ENCODE measurements at places on chromosomes 6 and 20. TPM values are rescaled to one million over a fixed set of nuclear protein-coding genes. Genes with fewer than 3 reads are reported as not detected.
A peak's percentile ranks its signal among the peaks of the same experiment; 100 is the strongest.

VSX1 gene
- total RNA-seq = not detected

PCSK2 gene
- total RNA-seq = not detected

SLX4IP gene
- 4.5 TPM for total RNA-seq

ZNF165 gene
- total RNA-seq = 0.30 TPM

MUC21 gene
- total RNA-seq = not detected

EDN3 gene
- total RNA-seq = not detected

EGFL8 gene
- total RNA-seq = 13.6 TPM

MCM8 gene
- 14.4 TPM for total RNA-seq

RIPOR3 gene
- not detected for total RNA-seq

CDH22 gene
- not detected for total RNA-seq

DNA sequence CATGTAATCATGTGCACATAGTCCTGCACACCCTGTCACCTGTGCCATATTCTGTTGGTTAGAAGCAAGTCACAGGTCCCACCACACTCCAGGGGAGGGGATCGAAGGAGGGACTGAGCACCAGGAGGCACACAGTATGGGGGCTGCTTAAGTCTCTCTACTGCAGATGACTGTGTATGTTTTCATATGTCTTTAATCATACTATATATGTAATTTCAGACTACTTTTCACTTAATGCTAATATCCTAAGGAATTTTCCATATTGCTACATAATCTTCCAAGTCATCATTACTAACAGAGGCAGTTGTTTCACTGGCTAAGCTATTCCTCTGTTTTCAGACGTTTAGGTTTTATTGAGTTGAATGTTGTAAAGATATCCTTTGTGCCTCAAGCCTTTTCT is 10.8 kb downstream of the EFCAB8 start:
- H3K4me1 ChIP-seq = no peaks in the 10 kb centered on the region
- H3K36me3 ChIP-seq = no peaks in the 10 kb centered on the region
- H3K27me3 ChIP-seq = no peaks in the 10 kb centered on the region
- no peak for DNase-seq
- no peak overlapping the region for H3K4me3 ChIP-seq

DNA sequence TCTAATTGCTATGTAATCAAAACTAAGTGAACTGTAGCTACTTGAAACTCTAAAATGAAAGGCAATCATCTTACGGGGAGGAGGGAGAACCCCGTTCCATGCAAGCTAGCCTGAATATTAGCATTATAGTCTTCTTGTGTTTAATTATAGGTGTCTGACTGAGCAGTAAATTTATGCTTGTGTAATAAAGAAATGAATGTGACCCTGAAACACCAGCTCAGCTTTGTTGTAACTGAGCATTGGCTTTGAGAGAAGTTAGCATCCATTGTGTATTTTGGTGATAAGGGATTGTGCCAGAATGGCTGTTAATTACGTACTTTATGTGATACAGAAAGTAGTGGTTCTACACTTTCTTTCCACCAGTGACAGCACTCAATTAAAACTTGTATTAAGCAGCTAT is 86.9 kb downstream of the QKI start:
- H3K4me3 ChIP-seq = no peak overlapping the region
- H3K4me1 ChIP-seq = no peaks in the 10 kb centered on the region
- H3K27me3 ChIP-seq = no peaks in the 10 kb centered on the region
- no peak overlapping the region for H3K27ac ChIP-seq
- no peaks in the 10 kb centered on the region for H3K36me3 ChIP-seq

GRCh38 chr6:14665827-14666724 is 548.5 kb downstream of the CD83 start:
- H3K4me1 ChIP-seq = no peaks in the 10 kb centered on the region
- no peaks in the 10 kb centered on the region for H3K27me3 ChIP-seq
- no peak for DNase-seq
- H3K4me3 ChIP-seq = no peak overlapping the region
- no peak overlapping the region for H3K27ac ChIP-seq
- H3K36me3 ChIP-seq = no peaks in the 10 kb centered on the region

DNA sequence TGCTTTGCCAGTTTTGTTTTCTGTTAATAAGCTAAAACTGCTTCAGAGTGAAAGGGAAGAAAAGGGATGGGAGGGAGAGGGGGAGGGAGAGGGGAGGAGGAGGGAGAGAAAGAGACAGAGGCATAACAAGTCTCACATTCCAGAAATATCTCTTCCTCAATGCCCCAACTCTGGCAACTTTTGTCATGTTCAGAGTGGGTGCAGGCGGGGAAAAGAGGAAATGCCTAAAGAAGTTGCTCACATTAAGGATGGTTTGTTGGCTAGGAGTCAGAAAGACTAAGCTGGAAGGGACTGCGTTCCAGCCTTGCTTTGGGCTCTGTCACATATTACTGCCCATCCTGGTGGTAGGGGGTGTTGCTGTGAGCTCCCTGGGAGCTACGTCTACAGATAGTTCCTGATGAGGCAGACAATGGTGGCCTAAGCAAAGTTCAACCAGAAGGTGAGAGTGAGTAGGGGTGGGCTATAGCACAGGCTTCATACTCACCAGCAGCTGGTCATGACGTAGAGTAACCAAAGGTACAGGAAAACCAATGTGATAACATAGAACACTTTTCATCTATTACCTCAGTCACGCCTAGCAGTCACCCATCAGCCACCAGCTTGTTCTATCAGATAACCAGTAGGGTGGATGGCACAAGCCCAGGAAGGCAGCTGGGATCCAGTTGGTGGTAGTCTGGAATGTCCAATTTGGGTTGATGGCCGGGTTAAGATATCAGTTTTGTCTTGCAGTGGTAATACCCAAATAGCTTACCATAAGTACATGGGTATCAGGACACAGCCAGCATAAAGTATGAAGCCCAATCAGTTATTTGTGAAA is 2.1 kb downstream of the TSPYL4 start:
- no peaks in the 10 kb centered on the region for H3K36me3 ChIP-seq
- peaks cover 53% of the 10 kb centered on the region for H3K4me1 ChIP-seq
- H3K27ac ChIP-seq = peak overlapping the region; percentile 77
- no peaks in the 10 kb centered on the region for H3K27me3 ChIP-seq
- peak overlapping the region; percentile 95 for H3K4me3 ChIP-seq
- peak; percentile 77 for DNase-seq

GRCh38 chr6:167825332-167826229 is 1.1 kb upstream of the AFDN start:
- H3K27me3 ChIP-seq = no peaks in the 10 kb centered on the region
- H3K4me3 ChIP-seq = peak overlapping the region; percentile 98
- H3K36me3 ChIP-seq = no peaks in the 10 kb centered on the region

DNA sequence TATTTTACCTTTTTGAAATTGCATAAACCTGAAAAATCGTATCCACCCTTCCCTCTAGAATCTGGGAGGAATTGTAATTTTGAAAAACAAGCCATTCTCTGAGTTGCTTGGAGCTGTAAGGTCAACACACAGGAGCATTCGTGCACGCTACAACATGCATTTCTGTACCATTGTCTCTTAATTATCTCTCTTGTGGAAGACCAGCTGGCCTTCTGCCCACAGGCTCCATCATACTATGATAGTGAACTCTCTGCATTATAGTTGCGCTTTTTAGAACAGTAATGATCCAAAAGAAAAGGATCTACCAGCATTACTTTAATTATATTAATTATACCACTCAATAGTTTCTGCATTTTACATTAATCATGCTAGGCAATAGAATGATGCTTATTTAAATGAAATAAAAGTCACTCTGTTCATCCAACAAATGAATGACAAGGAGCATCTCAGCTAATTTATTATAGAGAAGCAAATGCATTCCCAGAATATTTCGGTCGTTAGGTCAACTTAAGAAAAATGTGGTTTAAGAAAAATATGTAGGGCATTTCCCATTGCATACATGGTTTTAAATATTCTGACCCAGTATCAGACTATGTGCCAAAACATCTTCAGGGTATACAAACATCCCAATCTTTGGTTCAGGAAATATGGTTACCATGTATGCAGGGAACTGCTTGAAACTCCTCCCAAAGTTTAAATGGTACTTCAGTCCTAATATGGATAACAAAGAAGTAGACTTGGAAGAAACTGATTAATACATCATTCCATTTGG is 263.5 kb downstream of the TFAP2A start:
- no peaks in the 10 kb centered on the region for H3K27me3 ChIP-seq
- H3K4me3 ChIP-seq = no peak overlapping the region
- no peaks in the 10 kb centered on the region for H3K36me3 ChIP-seq
- DNase-seq = no peak
- no peaks in the 10 kb centered on the region for H3K4me1 ChIP-seq

- H3K4me3 ChIP-seq = no peak overlapping the region
- no peaks in the 10 kb centered on the region for H3K36me3 ChIP-seq
- no peak overlapping the region for H3K27ac ChIP-seq
- H3K4me1 ChIP-seq = no peaks in the 10 kb centered on the region
Observed at GRCh38 chr20:60851826-60852704, 400.0 kb upstream of the CDH4 start.

DNA sequence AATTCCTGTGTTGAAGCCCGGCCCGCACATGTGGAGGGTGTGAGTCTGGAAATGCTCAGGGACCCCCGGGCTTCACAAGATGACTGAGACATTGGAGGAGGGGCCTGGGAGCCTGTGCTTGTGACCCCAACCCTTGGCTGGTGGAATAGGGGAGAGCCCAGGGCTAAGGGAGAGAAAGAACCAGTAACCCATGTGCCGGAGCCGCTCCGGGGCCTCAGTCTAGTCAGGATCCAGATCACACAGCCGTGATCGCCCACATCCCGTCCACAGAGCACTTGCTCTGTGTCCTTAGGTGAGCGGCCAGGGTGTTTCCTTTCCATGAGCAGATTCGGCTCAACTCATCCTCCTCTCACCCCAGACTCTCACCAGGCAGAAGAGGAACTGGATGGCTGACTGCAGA is 152.3 kb upstream of the RPS6KA2 start:
- H3K4me1 ChIP-seq = no peaks in the 10 kb centered on the region
- H3K27ac ChIP-seq = no peak overlapping the region
- no peaks in the 10 kb centered on the region for H3K27me3 ChIP-seq

DNA sequence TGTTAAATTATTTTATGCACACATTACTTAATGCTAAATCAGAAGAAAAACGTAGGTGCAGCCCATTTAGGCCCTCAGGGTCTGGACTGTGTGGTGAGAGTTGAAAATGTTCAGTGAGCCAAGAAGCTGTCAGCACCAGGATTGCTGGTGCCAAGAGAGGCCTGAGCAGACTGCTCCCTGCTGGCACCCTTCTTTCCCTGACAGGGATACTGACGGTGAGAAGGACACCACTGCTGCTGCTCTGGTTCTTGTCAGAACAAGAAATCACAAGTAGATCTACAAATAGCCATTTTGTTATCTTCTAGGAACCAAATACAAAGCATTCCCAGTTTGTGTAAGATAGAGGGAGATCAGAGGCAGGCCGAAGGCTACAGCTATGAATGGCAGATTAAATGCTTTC is 48.7 kb upstream of the CRISP1 start:
- H3K36me3 ChIP-seq = no peaks in the 10 kb centered on the region
- H3K27me3 ChIP-seq = no peaks in the 10 kb centered on the region
- no peaks in the 10 kb centered on the region for H3K4me1 ChIP-seq
- H3K27ac ChIP-seq = no peak overlapping the region
- H3K4me3 ChIP-seq = no peak overlapping the region

- no peaks in the 10 kb centered on the region for H3K27me3 ChIP-seq
- no peak for DNase-seq
- no peak overlapping the region for H3K27ac ChIP-seq
Observed at GRCh38 chr6:166032366-166033200, 135.1 kb downstream of the TBXT start.

DNA sequence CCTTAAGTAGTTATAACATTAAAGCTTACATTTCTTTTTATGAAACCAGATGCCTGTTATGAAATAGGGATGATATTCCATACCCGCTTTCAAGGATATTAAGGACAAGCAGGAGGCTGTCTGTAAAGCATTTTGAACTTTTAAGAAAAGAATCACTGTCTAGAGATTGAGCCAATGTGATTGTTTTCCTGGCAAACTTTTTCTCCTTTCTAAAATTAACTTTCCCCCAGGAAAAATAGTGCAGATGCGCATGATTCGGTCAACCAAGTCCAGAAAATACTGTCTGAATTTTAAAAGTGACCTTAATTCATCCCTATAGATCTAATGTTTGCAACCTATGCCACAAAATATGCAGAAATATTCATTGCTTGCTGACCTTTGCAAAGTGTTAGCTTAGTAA is 15.1 kb upstream of the DEK start:
- no peaks in the 10 kb centered on the region for H3K4me1 ChIP-seq
- no peak overlapping the region for H3K27ac ChIP-seq
- no peaks in the 10 kb centered on the region for H3K36me3 ChIP-seq

DNA sequence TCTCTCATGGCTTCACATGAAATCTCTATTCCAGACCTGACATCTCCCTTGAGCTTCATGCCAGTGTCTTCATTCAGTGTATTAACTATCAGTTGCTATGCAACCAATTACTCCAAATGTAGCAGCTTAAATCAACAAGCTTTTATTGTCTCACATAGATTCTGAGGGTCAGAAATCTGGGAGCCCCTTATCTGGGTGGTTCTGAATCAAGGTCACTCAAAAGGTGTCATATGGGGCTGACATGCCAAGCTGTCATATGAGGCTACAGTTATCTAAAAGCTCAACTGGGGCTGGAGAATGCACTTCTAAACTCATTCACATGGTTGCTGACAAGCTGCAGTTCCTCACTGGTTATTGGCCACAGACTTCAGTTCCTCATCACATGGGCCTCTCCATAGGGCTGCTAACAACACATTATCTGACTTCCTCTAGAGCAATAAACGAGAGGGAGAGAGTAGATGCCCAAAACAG is 7.3 kb upstream of the CGA start:
- no peak overlapping the region for H3K4me3 ChIP-seq
- no peak for DNase-seq
- no peaks in the 10 kb centered on the region for H3K36me3 ChIP-seq

- H3K36me3 ChIP-seq = no peaks in the 10 kb centered on the region
- no peak overlapping the region for H3K27ac ChIP-seq
- no peaks in the 10 kb centered on the region for H3K4me1 ChIP-seq
- DNase-seq = no peak
Observed at GRCh38 chr6:48615041-48615440, 504.0 kb upstream of the PTCHD4 start.

DNA sequence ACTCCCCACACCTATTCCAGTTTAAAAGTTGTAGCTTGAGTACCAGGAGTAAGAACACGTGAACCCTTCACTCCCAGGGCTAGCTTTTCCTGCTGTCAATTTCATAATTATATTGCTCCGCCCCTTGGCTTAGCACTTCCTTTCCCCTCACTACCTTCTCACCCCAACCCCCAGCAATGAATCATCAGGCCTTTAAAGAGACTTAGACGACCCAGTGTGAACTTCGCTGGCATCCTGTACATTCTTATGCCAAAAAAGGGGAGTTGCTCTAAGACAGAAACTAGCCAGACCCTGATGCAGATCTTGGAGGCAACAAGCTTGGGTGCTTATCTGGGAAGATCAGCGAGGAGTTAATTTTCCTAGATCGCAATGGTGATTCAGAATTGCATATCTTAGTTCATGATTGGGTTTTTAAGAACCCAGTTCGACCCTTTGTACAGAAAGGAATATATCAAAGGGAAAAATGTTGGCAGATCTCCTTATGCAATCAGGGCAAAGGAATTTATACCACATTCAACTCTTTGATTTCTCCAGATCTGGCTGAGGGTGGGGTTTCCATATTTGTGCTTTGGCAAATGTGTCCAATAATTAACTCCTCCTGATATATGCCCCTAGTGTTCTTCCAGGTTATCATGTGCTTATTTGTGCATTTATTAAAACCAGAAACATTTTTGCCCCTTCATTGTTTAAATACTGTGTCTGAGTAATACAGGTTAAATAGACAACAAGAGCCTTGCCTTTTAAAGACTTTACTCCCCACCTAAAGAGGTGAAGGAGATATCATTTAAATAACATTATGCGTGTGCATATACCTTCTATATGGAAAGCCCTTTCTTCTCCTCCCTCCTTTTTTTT is 8.1 kb upstream of the ATXN1 start:
- DNase-seq = peak; percentile 91
- peak overlapping the region; percentile 84 for H3K27ac ChIP-seq
- H3K4me3 ChIP-seq = peak overlapping the region; percentile 42
- peaks cover 51% of the 10 kb centered on the region for H3K4me1 ChIP-seq
- no peaks in the 10 kb centered on the region for H3K27me3 ChIP-seq
- H3K36me3 ChIP-seq = no peaks in the 10 kb centered on the region

All from endothelial cell of umbilical vein (primary cell).